ENCODE measurements at places on chromosomes 5 and 9.
A peak's percentile ranks its signal among the peaks of the same experiment; 100 is the strongest.

- DNase-seq: no peak
Measured at GRCh38 chr9:114759512-114760341, 46.1 kb downstream of the TNFSF15 start.

DNA sequence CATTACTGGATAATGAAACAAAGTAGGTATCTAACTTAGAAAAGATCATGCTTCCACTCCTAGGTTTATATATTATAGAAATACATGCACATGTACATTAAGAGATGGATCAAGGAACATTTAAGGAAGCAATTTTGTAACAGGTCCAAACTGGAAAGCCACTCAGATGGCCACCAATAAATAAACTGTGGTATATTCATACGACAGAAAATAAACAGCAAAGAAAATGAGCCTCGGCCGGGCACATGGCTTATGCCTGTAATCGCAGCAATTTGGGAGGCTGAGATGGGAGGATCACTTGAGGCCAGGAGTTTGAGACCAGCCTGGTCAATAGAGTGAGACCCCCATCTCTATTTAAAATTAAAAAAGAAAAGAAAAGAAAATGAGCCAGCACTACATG is 25.6 kb downstream of the CEMIP2 start:
- no peak for DNase-seq

GRCh38 chr5:34674187-34674586 is 18.1 kb downstream of the RAI14 start:
- no peak for DNase-seq

DNA sequence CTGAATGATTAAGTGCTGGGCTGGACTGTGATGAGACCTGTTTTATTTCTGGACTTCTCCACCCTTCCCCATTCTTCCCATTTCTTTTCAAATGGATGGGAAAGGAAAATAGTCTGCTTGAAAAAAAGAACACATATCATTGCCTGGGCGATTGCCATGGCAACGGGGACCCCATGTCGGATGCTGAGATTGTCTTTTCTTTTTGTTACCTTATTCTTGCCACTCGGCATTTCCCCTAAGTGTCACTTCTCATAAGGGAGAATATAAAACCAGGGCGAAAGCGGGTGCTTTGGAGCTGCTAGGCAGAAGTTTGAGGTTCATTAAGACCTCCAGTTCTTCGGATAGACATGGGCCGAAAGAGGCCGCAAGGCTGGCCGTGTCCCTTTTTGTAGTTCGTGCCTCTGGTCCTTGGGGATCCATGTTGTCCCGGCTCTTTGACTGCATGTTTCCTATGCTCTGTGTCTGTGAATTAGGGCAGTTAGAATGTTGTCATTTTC is 763 bp downstream of the FGD3 start:
- DNase-seq: no peak

GRCh38 chr9:81380504-81381359 is 308.6 kb downstream of the TLE1 start:
- DNase-seq: no peak

DNA sequence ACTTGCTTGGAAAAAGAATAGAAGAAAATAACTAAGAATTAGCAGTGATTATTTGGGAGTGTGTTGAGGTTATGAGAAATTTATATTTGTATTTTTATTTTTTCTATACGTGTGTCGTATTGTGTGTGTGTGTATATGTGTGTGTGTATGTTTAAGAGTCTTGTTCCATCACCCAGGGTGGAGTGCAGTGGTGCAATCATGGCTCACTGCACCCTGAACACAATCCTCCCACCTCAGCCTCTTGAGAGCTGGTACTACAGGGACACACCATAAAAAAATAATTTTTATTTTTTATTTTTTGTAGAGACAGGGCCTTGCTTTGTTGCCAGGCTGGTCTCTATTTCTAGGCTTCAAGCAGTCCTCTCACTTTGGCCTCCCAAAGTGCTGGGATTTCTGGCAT is 643.8 kb downstream of the PDE4D start:
- no peak for DNase-seq

DNA sequence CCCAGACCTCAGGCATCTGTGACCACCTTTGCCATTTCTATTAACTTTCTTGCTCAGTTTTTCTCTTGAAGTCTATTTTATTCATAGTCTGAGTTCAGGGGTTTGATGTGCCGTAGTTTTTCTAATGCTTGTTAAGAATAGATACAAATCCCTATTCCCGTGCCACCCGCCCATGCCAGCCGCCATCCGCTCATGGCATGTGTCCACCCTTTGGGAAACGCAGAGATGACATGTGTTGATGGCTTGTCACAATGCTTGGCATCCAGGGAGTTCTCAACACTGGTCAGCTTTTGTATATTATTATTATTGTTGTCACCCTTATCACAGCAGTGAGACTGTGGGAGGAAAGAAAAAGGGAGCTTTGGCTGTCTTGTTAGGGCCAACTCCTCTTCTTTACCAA is 17.3 kb upstream of the ANGPTL2 start:
- no peak for DNase-seq

GRCh38 chr9:14538526-14538925 is 154.7 kb downstream of the ZDHHC21 start:
- no peak for DNase-seq

GRCh38 chr9:125296843-125297372 is 35.3 kb downstream of the GAPVD1 start:
- DNase-seq: no peak

DNA sequence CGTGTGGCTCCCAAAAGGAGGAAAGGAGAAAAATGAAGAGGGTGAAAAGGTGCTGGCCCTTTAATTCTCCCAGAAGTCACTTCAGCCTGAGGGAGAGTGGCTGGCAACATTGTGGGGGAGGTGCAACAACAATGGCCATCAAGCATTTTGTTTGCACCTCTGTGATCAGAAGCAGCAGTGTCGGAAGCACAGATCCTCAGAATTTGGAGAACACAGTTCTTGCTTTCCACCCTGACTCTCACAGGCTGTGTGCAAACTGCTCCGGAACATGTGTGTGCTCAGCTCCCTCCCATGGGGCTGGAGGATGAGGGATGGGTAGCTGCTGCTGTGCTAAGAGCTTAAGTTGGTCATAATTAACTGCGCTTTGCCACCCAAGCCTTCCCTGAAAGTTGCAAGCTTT is 127.1 kb downstream of the DPYSL3 start:
- DNase-seq: no peak

GRCh38 chr9:20980832-20981455 is 50.5 kb downstream of the HACD4 start:
- no peak for DNase-seq

- no peak for DNase-seq
Measured at GRCh38 chr5:74469234-74469994, 171.1 kb downstream of the ENC1 start.

DNA sequence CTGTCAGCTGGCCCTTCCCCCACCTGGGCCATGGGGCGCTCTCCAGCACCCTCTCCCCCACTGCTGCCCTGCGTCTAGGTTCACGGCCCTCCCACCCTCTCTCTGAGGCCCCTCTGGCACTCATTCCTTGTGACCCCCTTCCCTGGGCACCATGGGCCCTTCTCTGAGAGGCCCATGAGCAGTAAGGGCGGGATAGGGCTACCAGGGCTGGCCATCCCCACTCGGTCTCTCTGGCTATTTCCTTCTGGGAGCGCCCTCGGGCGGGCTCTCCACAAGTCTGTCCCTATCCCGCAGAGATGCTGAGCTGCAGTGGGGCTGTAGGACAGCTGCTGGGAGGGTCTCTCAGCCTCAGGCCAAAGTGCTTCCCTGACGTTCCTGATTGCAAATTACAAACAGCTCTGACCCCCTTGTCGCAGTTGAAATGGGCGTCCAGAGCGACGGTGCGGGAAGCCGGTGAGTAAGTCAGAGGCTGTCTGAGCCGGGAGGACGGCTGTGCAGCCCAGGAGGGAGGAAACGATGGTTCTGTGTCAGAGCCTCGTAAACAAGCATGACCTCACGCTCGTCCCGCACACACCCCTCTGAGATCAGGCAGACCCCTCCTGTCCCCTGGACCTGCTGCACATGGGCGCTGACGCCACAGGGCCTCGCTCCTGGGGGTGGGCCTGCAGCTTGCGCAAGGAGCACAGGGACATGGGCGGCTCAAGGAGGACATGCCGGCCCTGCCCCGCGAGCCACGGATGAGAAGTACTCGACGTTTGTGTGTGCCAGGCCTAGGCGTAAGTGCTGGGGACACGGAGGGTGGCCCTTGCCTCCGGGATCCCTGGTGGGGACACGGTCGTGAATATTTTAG is 36.3 kb upstream of the GFPT2 start:
- no peak for DNase-seq

- DNase-seq: no peak
Measured at GRCh38 chr5:37816883-37817282, 23.0 kb downstream of the GDNF start.

DNA sequence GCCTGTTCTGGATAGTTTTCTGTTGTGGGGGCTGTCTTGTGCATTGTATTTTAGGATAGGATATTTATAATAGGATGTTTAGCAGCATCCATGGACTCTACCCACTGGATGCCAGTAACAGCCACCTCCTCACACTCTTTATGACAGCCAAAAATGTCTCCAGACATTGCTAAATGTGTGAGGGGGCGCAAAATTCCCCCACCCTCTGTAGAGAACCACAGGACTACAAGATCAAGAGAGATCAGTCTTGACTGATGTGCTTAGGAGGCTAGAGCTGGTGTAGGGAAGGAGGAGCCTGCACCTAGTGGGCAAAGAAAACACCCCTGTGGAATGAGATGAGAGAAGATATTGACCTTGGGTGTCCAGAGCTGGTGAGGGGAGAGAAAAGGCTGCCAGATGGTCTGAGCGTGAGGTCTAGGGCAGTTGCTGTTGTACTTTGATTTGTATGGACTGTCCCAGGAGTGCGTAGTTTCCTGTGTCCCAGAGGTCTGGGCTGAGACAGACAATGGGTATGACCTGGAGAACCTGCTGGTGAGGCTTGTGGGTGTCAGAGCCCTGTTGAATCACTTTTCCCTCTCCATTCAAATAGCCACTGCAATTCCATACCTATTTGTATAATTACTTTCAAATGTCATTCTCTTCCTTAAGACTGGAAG is 16.3 kb downstream of the DAPK1 start:
- DNase-seq: no peak

DNA sequence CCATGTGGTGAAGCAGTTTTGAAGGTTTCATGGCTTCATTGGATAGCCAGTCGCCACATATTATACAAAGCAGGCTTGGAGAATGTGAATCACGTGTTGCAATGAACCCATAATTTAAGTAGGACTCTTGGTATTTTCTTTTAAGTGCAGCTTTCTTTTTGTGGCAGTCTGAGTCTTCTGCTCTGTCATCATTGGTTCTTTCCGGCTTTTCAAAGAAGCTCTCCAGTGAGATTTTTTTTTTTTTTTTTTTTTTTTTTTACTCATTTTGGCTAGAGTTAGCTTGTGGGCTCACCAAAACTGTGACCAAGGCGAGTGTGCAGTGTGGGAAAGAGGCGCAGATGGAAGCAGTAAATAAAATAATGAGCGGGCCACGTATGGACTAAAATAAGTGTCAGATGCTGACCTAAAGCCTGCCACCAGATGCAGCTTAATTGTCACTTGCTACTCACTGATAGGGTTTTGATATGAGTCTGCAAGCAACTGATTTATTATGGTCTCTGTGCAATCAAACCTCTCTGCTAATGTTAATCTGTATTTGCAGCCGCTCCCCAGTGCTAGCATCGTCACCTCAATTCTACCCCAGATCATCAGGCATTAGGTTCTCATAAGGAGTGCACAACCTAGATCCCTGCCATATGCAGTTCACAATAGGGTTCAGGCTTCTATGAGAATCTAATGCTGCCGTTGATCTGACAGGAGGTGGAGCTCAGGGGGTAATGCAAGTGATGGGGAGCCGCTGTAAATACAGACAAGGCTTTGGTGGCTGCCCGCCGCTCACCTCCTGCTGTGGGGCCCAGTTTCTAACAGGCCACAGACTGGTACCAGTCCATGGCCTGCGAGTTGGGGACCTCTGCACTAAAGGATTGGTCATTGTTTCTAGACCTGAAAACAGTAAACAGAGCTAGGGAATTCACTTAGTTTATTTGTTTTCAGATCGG is 45.5 kb upstream of the LARP1 start:
- DNase-seq: no peak

GRCh38 chr9:137459152-137459600 is at the start of gene NSMF:
TSS of gene NSMF (minus strand) at chr9:137459334. CDS start at chr9:137459102, 232 bp downstream.
- DNase-seq: peak; percentile 93

DNA sequence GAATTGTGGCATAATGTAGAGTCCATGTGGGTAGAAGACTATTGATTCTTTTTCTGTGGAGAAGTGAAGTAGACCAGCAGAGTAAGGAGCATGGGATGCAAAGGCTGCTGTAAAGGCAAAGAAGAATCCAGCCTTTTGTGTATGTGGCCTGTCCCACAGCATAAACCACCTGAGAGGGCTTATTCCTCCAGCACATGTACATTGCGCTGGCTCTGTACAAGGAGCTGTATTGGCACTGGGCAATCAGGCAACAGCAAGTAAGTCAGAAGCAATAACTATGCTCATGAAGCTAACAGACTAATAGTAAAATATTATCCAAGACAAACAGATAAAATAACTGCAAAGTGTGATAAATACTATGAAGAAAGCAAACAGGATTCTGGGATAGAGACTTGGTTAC is 86.2 kb downstream of the LURAP1L start:
- DNase-seq: no peak

GRCh38 chr5:64147849-64148441 is 17.7 kb upstream of the RNF180 start:
- no peak for DNase-seq

GRCh38 chr9:28848671-28849070 is 1275.4 kb upstream of the C9orf72 start:
- no peak for DNase-seq

GRCh38 chr9:73011956-73012355 is 59.1 kb upstream of the ALDH1A1 start:
- no peak for DNase-seq

- DNase-seq: no peak
Measured at GRCh38 chr5:133423011-133423617, 189.2 kb downstream of the FSTL4 start.

DNA sequence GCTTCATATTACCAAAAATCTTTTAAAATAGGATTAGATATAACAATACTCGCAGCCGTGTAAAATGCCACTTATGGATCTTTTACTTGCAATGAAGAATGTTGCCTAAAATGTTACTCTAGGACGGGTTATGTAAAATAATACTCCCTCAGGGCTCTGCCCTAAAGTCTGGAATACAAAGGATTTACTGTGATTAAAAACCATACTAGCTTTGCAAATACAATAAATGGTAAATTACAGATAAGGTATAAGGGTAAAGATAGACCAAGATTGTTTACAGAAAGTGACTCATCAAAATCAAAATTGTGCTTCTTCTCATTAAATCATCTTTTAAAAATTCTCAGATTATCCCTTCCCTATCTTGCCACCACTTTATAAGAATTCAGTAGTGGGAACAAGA is 163.6 kb downstream of the MEF2C start:
- DNase-seq: no peak

Measured in activated naive CD4-positive, alpha-beta T cell treated with Interleukin-2 at 50 U/mL for 16 hours (primary cell).